Stimulated activated CD8-positive, alpha-beta memory T cell treated with anti-CD3 and anti-CD28 coated beads, Interleukin-7, amount 100 ng/mL, for 4 hours (primary cell): ENCODE measurements at places on chromosomes 1 and 21.

- no peak for DNase-seq
These were observed 677.8 kb downstream of the USP25 start for GRCh38 chr21:16407403-16408240.

DNA sequence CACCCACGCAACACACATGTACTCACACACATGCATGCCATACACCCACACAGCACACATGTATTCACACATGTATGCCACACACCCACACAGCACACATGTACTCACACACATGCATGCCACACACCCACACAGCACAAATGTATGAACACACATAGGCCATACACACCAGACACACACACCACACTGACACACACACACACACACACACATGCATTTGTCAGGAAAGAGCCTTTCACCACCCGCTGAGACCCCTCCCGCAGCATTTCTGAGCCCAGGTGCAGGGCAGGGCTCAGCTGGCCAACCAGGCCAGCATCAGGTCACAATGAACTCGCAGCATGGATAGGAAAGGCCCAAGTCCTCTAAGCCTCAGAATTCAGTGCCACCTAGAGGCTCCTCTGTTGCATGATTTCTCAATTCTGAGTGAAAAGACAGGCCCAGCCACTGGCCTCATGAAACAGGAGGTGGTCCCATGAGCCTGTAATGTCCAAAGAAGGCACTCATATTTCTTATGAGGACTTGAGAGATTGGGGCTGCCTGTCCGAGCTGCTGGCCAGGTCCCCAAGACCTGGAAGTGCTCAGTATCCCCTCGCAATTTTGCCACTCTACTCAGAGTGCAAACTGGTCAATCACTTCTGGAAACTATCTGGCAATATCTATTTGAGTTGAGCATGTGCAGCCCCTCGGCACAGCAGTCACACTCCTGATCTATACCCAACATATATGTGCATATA lies 57.3 kb downstream of the PSMG1 start:
- no peak for DNase-seq

GRCh38 chr1:30353637-30354036 lies 369.7 kb downstream of the MATN1 start:
- no peak for DNase-seq

DNA sequence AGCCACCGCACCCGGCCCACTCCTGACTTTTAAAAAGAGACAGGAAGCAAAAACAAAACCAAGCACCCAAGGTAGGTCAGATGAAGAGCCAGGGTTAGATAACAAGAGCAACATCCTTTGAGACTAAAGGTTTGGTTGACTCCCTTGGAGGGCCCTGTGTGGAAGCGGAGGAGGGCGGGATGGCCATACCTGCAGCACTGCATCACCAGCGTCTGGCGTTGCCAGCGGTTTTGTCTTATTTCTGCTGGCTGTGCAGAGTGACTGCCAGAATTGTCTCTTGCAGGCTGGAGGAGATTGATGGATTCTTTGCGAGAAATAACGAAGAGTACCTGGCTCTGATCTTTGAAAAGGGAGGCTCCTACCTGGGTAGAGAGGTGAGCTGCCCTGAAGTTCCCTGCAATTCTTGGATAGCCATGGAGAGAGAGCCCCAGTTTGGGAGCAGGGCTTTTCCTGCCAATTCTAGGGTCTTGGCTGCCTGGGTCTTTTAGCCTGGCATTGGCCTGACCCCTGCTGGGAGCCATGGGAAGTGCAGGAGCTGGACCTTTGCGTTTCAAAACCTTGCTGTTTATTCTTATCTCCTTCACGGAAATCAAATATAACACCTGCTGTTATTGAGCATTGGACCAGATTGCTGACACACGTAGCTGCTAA lies 24.0 kb downstream of the QSOX1 start:
- DNase-seq: peak; percentile 28

GRCh38 chr1:92030656-92031107 lies 897 bp downstream of the EPHX4 start:
- DNase-seq: no peak
